T-helper 9 cell (primary cell): ENCODE measurements at places on chromosomes 13 and 19.

DNA sequence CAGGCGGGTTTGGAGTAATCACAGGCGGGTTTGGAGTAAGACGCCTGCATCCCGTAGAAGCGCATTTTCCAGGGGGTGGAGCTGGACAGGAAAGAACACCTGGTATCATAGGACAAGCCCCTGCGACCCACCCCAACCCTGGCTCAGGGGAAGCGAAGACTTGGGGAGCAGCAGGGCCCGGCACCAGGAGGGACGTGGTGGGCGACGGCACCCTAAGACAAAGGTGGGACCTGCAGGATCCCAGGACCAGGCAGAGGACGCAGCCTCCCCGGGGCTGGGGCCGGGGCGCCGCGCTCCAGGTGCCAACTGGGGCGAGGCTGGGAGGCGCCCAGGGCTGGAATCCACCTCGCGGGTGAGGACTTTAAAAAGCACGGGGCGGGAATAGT is 520 bp downstream of the ZNF600 start:
- no peak for DNase-seq

- no peak for DNase-seq
Measured at GRCh38 chr19:57559008-57559403, 657 bp downstream of the ZNF550 start.

DNA sequence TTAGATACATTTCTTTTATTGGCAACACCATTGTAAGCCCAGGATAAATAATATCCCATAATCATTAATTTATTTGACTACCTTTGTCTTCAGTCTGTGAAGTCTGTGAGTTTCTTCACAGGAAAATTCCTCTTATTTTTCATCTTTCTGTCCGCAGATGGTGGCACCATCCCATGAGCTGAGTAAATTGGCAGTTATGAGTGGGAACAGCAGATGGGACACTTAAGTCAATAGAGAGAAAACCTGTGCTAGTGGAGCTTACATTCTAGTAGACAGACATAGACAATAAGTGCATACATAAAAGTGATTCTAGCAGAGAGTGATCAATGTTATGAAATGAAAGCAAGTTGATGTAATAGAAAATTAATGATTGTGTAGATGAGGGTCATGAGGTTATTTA is 638.2 kb upstream of the MIR17HG start:
- no peak for DNase-seq

DNA sequence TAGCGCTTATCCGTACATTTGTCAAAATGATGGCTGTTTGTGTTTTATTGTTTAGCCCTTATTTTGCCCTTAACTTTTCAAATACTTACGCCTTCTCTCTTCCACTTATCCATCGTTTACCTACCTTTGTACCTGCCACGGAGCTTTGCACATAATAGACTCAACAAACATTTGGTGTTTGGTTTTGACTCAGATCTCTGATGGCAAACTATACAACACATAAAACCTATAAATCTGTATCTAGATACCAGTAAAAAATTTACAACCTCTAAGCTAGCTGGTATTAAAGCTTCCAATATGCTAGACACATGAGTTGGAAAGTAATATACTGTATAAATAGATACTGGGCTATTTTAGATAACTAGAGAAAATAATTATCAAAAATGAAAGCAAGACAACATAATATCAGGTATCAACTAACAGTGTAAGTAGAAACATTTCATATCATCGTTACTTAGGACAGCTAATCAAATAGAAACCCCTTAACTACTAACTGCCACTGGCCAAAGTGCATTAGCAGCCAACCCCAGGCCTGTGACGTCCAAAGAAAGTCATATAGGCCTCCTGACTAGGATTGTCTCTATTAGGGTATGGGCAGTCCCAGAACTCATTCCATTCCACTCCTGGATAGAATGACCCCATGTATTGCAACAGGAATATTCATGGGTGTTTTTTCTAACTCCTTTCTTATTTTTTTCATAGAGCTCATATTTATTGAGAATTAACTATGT is 53.8 kb downstream of the KCTD12 start:
- DNase-seq: no peak

- no peak for DNase-seq
Measured at GRCh38 chr13:50798923-50799322, 44.6 kb downstream of the DLEU7 start.

DNA sequence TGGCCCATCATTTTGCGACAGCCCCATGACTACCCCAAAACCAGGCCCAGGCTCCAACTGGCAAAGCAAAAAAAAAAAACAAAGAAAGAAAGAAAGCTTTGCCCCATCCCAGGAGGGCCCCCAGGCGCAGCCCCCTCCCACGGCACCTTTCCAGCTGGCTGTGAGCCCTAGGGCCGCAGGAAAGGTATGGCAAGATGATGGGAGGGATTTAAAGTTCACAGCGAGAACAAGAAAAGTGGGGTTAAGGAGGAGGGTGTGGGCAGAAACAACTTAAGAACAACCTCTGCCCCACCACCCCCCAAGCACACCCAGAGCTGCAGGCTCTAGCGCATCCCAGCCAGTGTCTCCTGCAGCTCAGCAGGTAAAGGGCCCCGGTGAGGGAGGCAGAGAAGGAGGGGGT is at the start of gene CYP2F1:
Gene CYP2F1, plus strand, starts transcription at position 301 of the 400 bp plus-strand sequence. CDS start 1,757 bp downstream, outside the sequence.
- DNase-seq: no peak

GRCh38 chr13:99421758-99422585 is 79.3 kb upstream of the TM9SF2 start:
- no peak for DNase-seq

DNA sequence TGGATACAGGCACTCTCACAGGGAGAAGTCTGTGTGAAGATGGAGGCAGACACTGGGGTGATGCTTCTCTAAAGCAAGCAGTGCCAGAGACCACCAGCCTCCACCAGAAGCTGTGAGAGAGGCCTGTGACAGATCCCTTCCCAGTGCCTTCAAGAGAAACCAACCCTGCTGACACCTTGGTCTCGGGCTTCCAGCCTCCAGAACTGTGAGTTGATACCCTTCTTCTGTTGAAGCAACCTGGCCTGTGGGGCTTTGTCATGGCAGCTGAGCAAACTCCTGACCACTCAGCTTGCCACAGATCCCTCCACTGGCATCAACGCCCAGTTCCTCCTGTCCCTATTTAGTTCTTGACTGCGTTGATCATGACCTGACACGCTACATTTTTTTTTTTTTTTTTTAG is 29.0 kb downstream of the ELAVL1 start:
- no peak for DNase-seq

DNA sequence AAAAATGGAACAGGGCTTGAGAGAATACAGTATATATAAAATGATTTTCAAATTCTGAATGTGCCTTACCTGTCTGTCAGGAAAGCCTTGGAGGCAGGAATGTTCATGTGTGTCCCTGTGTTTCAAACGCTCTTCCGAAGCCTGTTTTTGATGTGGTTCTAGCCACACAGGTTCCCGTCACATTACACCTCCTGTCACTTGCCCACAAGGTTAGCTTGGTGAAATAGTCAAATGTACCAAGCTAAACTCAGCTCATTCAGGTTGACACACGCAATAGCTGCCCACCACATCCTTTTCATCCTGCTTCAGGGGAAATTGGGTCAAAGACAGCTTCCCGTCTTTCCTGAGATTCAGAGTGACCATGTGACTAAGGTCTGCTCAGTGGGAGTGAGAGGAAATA is 574.0 kb downstream of the EFNB2 start:
- DNase-seq: no peak

DNA sequence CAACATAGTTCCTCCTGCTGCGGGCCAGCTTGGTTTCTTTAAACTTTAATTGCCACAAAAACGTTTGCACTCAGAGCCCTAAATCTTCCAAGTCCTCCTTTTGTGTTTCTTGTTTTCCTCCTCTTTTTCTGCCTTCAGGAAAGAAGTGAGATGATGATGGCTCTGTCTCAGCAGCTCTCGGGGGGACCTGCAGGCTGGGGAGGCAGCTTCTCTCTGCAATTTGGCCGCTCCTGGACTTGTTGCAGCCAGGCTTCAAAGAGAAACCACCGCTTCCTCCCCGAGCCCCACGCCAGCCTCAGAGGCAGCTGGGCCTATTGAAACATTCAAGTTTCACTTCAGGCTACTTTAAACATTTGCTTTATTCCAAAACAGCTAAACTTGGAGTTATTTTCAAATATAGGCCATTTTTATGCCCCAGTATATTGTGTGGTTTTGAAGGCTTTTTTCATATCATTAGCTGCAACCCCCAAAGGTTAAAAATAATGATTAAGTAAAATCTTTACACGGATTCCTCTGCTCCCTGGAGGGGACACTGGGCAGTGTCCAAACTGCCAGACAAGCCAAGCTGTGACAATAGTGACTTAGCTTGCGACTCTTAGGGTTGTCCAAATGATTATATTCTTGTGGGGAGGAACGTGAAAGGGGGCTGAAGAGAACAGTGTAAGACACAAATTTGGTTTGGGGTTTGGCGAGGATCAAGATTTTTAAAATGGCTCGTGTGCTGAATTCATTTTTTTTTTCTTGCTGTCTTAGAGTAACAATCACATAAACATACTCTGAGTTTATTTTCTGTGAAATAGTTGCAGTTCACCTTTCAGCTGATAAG is 330.8 kb downstream of the DLEU7 start:
- DNase-seq: peak; percentile 12

- DNase-seq: no peak
Measured at GRCh38 chr19:50713556-50714236, 5.9 kb downstream of the SHANK1 start.

DNA sequence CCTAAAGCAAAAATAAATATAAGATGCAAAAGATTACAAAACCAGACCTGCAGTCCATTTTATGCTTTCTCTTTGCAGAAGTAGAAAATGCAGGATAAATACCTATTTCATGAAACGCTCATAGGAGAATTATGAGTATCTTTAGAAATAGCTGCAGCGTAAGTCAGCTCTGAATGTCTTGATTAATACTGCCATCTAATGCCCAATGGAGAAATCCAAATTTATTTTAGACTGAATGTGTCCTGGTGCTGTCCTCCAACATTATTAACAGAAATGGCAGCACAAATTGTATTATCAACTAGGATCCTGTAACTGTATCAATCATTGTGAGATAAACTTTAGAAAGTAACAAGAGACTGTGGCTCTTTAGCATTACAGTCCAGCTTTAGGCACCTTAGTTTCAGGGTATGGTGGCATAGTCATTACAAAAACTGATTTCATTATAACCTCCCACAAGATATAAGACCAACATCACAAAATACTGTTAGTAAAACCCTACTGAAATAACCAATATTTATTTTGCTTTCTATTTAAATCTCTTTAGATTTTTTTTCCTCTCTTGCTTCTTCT is 162.1 kb upstream of the MIR17HG start:
- DNase-seq: no peak

DNA sequence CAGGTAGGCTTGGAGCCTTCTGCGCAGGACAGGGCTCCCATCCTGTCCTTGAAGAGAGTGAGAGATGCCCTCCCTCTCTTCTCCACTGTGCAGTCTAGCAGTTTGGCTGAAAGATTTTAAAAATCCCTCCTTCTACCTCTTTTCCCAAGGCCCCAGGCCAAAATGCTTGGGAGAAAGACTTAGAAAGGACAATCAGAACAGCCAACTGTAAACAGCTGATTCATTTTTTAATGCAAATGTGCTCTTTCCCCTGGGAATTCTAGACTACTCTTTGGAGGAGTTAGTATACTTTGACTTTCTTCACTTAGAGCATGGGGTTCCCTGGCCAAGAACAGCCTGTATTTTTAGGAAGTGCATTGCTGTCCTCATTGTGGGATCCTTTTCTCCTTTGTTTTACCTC is 398.9 kb downstream of the GPC6 start:
- DNase-seq: no peak

DNA sequence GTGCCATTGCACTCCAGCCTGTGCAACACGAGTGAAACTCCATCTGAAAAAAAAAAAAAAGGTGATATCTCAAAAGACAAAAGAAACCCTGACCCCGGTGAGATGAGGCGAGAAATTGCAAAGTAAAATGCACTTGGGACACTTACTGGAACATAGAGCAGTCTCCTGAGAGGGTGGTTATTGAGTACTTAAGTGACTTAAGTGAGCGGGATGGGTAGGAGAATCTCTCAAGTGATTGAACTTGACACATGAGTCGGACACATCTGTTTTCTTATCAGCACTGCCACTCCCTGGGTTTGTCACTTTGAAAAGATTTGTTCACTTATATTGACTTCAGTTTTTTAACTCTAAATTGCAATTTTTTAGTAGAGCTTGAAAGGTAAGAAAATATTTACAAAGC is 2.8 kb downstream of the ZNF429 start:
- no peak for DNase-seq

DNA sequence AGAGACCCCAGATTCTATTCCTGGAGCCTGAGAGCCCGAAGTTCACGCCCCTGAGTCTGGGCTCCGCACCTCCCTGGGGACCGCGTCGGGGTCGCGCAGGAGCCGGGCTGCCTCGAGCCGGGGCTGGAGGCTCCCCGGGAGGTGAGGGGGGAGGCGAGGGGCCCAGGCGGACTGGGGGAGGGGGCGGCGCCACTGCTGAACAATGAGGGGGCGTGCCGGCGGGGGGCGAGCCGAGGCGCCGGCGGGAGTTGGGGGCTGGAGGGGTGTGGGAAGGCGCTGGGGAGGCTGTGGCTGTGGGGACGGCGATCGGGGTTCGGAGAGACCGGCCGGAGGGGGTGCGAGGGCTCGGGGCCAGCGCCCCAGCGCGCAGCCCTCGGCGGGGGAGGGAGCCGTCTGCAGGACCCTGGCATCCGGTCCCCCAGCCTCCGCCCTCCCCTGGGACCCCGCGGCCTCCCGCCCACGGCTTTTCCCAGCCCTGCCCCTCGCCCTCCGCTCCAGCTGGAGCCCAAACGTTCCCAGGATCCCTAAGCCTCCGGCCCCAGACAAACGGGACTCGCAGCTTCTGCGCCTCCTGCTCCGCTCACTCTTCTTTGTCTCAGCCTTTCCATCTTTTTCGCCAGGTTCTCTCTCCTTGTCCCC is 922 bp downstream of the PLEKHG2 start:
- no peak for DNase-seq

- DNase-seq: no peak
Measured at GRCh38 chr13:113882267-113882630, 18.4 kb upstream of the GAS6 start.

- no peak for DNase-seq
Measured at GRCh38 chr13:75802161-75802560, 166.0 kb downstream of the LMO7 start.

- DNase-seq: no peak
Measured at GRCh38 chr13:33369073-33369472, 83.5 kb upstream of the STARD13 start.

DNA sequence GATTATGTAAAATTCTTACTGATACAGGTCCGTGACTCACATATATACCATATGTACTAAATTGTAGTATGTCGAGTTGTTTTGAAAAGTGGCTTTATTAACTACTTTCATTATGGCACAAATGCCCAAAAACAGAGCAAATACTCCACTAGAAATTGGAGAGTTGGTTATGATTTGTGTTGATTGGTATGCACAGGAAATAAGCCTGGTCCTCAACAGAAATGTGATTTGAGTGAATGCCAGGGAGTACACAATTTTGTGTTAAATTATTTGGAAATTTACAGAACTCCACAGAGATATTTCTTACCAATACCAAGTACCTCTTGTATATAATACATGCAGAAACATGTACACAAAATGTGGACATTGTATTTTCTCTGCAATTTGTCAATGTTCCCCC is 676.7 kb downstream of the PCDH9 start:
- no peak for DNase-seq

GRCh38 chr19:51354742-51355148 is 11.4 kb downstream of the ETFB start:
- DNase-seq: no peak

GRCh38 chr13:114015111-114015968 is 41.5 kb upstream of the C13orf46 start:
- DNase-seq: no peak

GRCh38 chr13:73273745-73274144 is 214.9 kb downstream of the KLF5 start:
- DNase-seq: no peak
